Stimulated activated CD8-positive, alpha-beta memory T cell treated with anti-CD3 and anti-CD28 coated beads, Interleukin-2, amount 100 ng/mL, for 1 hour (primary cell): ENCODE measurements at places on chromosomes 6 and 20.

DNA sequence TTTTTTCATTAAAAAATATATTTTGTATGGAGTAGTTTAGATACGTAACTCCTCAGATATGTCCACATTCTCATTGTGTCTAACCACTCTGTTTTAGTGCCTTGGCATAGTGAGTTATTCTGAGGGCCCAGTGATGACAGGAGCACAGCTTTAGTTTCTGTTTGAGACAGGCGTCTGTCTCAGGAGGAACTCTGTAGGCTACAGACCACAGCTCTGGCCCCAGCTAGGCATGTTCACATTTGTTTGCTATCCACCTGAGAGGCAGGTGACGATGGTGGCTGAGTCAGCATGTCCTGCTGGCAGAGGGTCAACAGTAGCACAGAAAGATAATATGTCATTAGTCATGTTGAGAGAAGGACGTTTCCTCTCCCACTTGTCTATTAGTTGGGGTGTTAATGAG lies 16.3 kb downstream of the LRRC1 start:
- DNase-seq: no peak

GRCh38 chr6:157708239-157708638 lies 114.8 kb upstream of the SNX9 start:
- no peak for DNase-seq

DNA sequence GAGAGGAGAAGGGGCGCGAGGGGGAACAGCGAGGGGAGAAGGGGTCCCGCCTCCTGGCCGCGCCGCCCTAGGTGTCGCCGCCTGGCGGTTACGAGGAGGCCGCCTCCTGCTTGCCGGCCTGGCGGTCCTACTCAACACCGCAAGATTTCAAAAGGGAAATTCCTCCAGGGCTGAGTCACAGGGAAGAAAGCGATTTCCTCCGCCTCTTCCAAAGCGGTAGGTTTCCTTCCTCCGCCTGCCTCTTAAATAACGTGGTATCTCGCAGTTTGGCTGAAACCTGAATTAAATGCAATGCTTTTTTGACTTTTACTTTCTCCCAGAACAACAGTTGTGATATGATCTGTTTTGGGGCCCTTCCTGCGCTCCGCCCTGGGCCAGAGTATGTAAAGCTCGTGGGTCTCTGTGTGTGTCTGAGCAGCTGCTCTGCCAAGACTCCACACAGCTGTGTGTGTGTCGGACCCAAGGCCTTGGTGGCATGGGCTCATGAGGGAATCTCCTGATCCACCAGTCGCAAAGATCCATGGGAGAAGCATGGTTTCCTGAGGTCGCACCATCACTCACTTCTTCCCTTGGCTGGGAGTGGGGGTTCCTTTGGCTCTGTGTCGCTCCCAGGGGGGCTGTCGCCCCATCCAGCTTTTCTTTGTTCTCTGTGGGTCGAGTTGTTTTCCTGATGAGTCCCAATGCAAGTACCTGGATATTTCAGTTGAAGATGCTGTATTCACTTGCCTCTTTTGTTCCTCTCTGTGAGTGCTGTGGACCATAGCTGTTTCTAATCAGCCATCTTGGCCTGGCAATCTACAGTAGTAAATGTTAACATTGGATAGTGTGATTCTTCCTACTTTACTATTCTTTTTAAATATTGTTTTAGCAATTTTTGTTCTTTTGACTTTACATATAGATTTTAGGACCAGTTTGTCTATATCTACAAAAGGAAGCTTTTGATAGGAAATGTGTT lies 31.6 kb upstream of the NOTCH4 start:
- DNase-seq: peak; percentile 26

- no peak for DNase-seq
Observed at GRCh38 chr6:64012351-64013001, 376.9 kb downstream of the PHF3 start.

- no peak for DNase-seq
Observed at GRCh38 chr6:168315596-168315995, 4.0 kb downstream of the DACT2 start.

GRCh38 chr20:58613061-58613854 lies 37.8 kb upstream of the STX16 start:
- no peak for DNase-seq

DNA sequence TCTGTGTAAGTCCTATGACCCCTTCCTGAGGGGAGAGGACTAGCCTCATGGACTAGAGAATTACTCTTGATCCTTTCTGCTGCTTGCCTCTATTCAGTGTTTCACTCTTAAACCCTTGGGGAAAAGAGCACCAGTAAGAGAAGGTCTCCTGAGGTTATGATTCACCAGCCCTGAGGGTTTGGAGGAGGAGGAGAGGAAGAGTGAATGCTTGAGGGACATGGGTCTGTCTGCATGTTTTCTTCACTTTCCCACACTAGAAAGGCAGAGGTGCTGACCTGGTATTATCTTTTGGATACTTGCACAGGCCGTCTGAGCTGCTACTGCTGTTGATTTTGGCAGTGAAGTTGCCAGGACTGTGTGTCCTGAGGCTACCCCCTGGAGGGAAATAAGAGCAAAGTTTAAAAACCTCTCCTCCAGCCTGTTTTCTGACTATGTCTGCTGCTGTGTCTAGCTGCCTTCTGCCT lies 78.3 kb downstream of the CD109 start:
- DNase-seq: no peak
